ENCODE measurements at places on chromosomes 2 and 18.

DNA sequence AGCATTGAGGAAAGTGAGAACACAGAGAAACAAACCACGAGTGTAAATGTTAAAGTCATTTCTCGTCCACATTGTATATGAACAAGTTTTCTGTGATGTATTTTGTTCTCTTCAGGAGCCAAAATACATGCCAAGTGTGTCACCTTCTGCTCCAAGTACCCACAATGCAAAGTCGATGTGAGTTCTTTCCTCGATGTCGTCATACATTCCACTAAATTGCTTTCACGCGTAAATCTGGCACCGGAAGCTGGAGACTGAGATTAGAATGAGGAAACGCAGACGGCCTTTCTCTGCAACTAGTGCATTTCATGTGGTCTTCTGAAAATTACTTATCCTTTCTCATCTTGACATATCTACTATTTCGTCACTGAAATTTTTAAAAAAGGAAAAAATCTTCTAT, 118.5 kb upstream of the SALL3 start:
- no peak for DNase-seq

GRCh38 chr2:234635284-234635683, 138.4 kb upstream of the ARL4C start:
- DNase-seq = no peak

GRCh38 chr2:226623587-226624368, 175.8 kb downstream of the IRS1 start:
- no peak for DNase-seq

GRCh38 chr2:111975819-111976218, 77.4 kb downstream of the MERTK start:
- no peak for DNase-seq

- no peak for DNase-seq
Measured at GRCh38 chr2:52976143-52976949, 791.3 kb upstream of the CHAC2 start.

GRCh38 chr18:76493213-76494161, 1.6 kb downstream of the ZNF516 start:
- peak; percentile 78 for DNase-seq

- DNase-seq = no peak
Measured at GRCh38 chr2:203061346-203061745, 46.7 kb downstream of the NBEAL1 start.

GRCh38 chr2:109699646-109700045, 85.5 kb downstream of the SOWAHC start:
- no peak for DNase-seq

- DNase-seq = no peak
Measured at GRCh38 chr2:194854941-194855340, 802.1 kb upstream of the SLC39A10 start.

GRCh38 chr2:116023026-116023425, 1580.6 kb downstream of the DPP10 start:
- DNase-seq = no peak

GRCh38 chr2:47002480-47003381, 87.1 kb upstream of the MCFD2 start:
- DNase-seq = no peak

DNA sequence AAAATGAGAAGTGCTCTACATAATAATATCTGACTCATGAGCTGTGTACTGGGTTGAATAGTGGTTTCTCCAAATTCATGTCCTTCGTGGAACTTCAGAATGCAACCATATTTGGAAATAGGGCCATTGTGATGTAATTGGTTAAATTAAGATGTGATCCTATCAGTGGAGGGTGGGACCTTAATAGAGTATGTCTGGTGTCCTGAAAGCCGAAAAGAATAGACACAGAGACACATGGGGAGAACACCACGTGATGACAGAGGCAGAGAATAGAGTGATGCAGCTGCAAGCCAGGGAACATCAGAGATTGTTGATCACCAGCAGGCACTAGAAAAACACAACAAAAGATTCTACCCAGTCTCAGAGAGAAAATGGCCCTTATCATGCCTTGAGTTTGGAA, 310.1 kb downstream of the EXOC6B start:
- no peak for DNase-seq

GRCh38 chr18:9868857-9869714, 16.7 kb upstream of the TXNDC2 start:
- no peak for DNase-seq

DNA sequence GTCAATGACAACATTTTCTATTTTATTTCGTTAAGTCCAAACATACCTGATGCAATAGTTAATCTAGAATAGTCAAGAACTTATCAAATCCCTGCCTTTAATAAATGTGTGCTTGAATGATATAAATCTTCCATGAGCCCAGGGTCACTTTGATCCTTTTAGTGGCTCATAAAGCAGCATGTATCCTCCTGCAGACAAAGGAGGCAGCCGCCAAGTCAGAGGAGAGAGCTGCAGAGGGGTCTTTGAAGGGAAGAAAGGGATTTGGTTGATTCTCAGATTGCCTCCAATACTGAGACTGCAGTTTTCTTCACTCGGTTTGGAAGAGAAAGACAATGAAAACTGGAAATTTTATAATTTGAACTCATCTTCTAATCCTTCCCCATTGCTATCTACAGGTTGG, 378.4 kb upstream of the PIK3C3 start:
- DNase-seq = no peak

- no peak for DNase-seq
Measured at GRCh38 chr18:79847606-79848293, 50.0 kb downstream of the KCNG2 start.

- no peak for DNase-seq
Measured at GRCh38 chr2:26255759-26256384, 11.1 kb downstream of the HADHB start.

DNA sequence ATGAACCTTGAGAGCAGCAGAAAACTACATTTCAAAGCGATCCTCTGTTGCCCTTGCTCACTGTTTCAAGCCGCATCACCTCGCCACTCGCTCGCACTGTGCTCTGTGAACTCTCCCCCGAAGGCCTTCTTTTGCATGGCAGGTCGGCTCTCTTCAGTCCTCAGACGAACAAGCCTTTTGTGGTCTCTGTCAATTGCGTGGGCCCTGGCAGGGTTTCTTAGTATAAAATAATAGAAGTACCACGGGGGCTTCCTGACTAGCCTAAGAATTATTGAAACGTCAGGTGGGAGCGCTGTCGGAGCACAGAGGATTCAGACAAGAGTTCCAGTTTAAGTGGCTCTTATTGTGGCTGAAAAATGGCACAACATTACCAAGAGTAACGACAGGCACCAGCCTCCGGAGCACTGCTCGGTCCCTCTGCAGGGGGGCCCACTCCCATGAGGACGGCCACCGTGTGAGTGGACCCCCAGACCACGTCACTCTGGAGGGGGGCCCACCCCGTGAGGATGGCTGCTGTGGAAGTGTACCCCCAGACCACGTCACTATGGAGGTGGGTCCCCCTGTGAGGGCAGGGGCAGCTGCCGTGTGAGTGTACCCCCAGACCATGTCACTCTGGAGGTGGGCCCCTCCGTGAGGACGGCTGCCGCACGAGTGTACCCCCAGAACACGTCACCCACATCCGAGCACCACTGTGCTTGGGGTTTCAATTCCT, 237.7 kb downstream of the HDAC4 start:
- no peak for DNase-seq

GRCh38 chr2:165876269-165876668, 77.3 kb downstream of the TTC21B start:
- DNase-seq = no peak

DNA sequence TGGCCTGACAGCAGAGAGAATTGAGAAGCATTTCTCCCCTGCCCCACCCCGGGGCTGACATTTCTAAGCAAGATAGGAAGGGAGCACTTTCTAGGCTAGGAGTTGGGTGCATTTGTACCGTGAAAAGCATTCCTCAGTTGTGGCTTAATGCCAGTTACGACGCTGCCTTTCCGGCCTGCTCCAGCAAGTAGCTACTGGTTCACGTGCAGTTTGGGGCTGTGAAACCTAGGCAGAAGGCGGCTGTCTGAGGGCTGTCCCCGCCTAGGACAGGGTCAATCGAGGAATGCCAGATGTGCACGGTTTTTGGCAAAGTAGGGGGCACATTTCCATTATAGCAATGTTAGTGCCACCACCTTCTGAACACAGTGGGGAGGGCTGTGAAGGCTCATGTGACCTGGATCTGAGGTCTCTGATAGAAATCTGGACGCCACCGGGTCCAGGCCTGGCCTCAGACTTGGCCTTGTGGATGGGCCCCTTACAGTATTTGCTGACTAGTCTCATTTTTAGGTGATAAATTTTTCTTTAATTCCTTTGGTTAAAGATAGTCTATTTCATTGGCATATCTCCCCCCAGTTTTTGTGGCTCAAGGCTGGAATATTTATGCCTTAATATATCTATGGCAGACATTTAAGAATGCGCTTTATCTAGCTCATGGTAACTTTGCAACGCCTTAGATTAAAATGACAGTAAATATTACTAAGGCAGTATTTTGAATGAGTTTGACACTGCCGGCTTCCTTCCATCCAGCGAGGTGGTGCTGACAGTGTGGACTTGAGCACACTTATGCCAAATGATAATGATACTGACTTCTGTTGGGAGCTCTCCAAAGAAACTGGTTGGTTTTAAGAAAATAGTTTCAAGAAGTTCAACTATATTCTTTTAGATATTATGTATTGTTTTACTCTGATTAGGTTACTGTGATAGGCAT, 78.7 kb downstream of the LPIN1 start:
- no peak for DNase-seq

- no peak for DNase-seq
Measured at GRCh38 chr2:152563764-152564163, 153.5 kb downstream of the PRPF40A start.

- DNase-seq = no peak
Measured at GRCh38 chr2:68466778-68467076, 367 bp downstream of the FBXO48 start.

DNA sequence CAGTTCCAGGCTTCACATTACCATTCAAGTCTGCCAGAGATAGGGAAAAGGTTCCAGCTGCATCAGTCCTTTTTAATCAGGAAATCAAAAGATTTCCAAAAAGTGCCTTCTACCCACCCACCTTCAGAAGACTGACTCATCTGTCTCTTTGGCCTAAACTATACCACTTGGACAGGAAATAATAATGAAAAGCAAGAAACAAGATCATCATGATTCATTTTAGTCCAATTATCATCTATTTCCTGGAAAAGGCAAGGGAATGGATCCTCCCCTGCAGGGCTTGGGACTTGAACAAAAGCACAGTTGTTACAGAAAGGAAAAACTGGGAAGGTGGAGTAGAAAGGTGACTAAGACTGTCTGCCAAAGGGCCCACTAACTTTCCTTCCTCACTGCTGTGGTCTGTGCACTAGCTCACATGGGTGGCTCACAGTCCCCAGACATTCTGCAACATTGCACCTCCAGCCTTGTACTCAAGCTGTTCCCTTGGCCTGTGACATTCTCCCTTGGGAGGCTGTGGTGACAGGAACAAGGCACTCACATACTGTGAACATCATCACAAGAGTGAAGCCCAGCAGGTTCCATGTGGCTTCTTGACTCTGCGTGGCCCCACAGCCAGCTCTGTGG, 75.3 kb downstream of the VSNL1 start:
- DNase-seq = no peak

GRCh38 chr2:12299431-12299830, 417.3 kb upstream of the TRIB2 start:
- DNase-seq = no peak

- DNase-seq = peak; percentile 30
Measured at GRCh38 chr2:78992451-78992806, 33.1 kb upstream of the REG3G start.

DNA sequence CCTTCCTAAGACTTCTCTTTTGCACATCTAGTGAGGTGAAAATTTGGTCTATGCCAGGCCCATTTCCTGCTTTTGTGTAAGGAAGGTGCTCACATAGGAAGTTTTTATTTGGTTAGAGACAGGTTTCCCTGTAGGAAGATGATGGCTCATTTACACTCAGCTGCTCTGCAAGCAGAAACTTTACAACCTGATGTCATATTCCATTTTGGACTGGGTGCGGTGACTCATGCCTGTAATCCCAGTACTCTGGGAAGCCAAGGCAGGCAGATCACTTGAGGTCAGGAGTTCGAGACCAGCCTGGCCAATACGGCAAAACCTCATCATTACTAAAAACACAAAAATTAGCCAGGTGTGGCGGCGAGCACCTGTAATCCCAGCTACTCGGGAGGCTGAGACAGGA, 35.8 kb downstream of the CASP10 start:
- no peak for DNase-seq

GRCh38 chr2:56455642-56456041, 271.9 kb downstream of the CCDC85A start:
- DNase-seq = no peak

DNA sequence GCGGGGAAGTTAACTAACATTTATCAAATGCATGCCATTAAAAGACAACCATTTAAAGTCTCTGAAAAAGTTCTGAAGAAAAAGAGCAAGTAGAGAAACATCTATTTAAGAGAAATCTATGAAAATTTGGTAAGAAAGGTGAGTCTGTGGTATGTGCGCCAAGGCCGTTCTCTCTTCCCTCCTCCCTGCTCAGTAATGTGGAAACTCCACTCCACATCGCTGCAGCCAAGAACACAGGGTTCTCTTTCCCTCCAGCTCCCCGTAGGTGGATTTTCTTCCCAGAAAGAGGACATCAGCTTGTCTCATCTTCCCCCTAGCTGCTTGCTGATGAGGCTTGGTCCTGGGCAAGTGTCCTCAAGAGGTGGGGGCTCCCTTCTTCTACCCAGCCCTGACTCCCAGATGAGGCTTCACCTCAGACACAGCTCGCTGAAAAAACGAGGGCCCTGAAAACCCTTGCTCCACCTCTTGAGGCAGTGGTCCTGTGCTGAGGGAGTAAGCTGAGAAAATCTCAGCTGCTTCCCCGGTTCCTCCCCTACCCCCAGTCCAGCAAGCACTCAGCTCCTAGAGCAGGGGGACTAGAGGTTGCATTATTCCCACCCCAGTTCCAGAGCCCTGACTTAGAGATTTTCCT, 45.8 kb upstream of the PTPRM start:
- no peak for DNase-seq

DNA sequence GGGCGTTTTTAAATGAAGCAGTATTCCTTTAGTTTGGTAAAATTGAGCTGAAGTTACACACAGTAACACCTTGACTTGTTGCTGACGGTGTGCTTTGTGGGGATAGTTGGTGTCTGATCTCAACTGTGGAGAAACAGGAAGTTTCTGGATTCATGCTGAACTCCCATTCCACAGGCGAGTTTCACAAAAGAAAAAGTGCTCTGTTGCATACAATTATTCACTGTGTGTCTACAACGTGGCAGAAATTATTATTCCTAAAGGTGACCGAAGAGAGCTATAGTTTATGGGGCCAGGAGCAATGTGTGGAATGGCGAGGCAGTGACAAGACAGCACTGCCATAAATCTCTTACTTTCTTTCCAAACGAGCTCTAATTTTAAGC, 463 bp upstream of the CABYR start:
- DNase-seq = no peak

DNA sequence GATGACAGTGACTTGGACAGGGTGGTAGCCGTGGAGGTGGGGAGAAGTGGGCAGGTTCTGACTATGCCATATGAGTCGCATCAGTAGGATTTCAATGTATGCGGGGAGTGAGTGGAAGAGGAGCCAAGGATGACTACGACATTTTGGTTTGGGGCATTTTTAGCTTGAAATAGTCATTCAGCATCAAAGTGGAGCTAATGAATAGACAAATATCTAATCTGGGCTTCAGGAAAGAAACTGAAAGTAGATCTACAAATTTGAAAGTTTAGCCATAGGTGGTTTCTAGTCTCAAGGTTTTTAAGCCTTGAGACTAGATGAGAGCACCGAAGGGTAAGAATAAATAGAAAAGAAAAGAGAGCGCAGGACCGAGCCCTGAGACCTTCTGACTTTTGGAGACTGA, 58.3 kb downstream of the FEZ2 start:
- no peak for DNase-seq

- DNase-seq = no peak
Measured at GRCh38 chr2:134319596-134320254, 65.9 kb downstream of the MGAT5 start.

GRCh38 chr2:205936446-205936845, 149.5 kb downstream of the INO80D start:
- DNase-seq = no peak

- no peak for DNase-seq
Measured at GRCh38 chr2:176457481-176457880, 188.2 kb downstream of the MTX2 start.

Data from SHP77 (cell line).